Hematopoietic multipotent progenitor cell treated with erythropoietin and hydrocortisone succinate and interleukin-3 and kit ligand, for 17 days (in vitro differentiated cells): ENCODE measurements at places on chromosomes 12 and 14.

DNA sequence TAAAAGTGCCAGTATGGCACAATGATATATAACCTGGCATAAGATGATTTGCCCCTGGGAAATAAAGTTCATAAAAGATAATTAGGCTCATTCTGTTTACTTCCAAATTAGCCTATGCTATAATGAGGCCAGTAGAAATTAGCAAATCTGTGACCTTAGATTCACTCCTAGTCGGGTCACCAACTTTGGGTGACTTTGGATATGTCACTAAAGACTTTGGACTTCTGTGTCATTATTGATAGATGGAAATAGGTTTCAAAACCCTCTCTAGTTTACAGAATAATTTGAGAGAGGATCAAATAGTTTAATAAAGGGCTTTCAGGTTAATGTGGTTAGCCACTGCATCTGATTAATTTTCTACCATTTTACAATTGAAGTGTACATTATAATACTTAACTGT, 1869.3 kb upstream of the FLRT2 start:
- DNase-seq = no peak

- DNase-seq = no peak
These were observed 183.8 kb upstream of the HIF1A start for GRCh38 chr14:61511558-61511948.

GRCh38 chr14:31221266-31221665, 13.7 kb upstream of the HECTD1 start:
- no peak for DNase-seq

DNA sequence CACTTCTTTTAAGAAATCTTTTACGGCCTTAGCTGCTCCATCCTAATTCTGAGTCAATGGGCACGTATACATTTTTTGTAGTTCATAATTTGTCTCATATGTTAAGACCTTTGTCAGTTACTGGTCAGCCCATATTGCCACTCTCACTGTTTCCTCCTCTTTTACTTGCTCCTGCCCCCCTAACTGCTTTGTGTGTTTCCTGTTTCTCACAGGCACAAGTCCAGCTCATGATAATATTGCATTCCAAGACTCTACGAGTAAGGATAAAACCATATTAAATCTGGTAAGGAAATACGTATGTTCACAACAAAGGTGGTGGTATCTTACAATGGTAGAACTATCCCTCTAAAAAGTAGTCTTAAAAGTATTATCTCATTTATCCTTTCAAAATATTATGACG, 111.7 kb downstream of the DNAI7 start:
- no peak for DNase-seq

GRCh38 chr14:105086833-105087307, 21.6 kb upstream of the GPR132 start:
- no peak for DNase-seq

- no peak for DNase-seq
These were observed 283.1 kb downstream of the CACNA1C start for GRCh38 chr12:2335916-2336315.

DNA sequence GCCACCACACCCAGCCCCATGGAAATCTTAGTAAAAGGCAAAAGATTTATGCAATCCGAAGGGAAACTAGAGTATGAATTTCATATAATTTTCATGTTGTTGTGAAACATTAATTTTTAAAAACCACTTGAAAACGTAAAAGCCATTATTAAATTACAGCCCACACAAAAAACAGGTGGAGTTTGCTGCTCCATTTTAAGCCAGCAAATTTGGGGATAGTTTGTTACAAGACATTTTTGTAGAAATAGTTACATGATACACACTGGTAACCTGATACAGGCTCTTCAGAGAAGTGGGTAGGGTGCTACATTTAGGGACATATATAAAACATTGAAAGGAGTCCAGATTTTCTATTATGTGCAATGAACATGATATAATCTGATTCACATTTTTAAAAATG, 17.6 kb downstream of the GNPTAB start:
- no peak for DNase-seq

DNA sequence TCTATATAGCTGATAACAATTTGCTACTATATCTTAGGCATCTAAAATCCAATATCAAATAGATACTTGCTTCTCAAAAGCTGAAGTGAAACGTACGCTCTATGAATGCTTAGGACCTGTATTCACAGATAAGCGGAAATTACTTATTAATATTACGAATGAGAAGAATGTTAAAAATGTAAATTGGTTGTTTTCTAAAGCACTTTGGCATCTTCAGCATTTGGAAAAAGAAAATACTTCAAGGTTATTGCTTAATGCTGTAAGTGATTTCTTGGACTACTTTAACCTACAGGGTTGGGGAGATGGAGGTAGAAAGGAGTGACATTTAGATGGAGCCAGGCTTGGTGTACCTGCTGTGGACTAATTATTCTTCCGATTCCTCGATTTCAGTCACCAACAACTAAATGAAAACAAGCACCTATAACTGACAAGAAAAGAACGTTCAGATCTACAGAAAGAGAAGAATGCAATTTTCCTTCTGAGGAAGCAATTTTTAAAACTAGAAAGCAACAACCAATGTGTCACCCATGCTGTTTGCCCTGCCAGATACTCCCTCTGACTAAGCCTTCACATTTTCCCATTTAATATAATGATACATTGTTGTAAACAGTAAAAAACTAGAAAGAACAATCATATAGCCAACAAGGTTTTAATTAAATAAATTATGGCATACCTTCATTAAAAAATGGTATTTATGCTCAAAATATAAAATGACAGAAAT, 49.3 kb downstream of the SLC25A21 start:
- DNase-seq = no peak

DNA sequence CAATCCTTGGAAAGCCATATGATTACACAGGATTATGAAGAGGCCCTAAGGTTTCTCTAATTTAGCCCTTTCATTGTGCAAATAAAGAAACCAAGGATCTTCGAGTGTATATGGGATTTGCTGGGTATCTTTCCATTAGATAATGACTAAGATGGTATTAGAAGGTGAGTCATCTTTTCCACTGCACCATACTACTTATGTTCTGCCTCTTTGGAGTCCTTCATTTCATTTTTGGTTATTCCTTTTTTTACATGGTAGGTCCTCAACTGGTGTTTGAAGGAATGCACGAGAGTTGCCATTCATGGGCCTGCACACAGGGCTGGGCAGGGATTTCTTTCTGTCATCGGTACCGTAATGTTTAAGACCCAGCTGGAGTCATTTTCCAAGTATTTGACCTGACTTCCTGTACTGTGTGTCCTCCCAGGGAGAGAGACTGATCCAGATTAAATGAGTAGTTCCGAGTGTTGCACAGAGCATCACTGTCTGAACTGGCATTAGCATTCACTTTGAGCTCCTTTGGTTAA, 85.7 kb downstream of the BORCS5 start:
- peak; percentile 19 for DNase-seq

GRCh38 chr14:76088771-76089571, 62.8 kb upstream of the GPATCH2L start:
- no peak for DNase-seq

DNA sequence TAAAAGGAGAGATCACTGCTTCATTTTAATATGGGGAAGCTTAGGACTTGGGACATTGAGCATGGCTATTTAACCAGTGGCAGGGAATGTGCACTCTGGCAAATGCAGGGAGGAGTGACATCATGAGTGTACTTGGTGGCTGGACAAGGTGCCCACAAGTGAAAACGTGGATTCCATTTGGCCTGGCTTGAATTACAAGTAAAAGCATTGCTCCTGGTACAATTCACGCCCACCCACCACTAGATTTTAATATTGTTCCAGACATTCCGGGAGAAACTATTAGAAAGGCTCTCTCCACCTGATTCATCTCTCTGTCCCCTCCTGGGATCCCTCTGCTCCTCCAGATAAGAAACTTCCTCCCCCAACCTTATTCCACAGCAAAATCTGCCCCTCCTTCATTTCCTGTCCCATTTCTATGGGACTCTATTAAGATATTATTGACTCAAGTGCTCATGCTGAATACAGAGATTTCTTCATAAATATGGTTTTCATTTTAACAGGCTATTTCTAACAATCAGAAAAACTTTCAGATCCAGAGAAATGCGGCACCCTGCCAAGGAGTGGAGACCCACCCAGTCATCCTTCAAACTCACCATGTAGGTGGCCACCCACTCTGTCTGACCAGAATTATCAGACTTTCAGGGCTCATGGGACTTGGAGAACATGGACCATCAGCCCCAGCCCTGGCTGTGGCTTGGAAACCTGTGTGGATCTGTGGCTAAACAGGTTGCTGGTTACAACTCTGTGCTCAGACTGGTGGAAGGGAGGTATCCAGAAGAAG, 43.2 kb downstream of the SSPN start:
- no peak for DNase-seq

GRCh38 chr14:24147761-24148428, 597 bp downstream of the RNF31 start:
- DNase-seq = no peak

GRCh38 chr12:68619541-68619940, 8.8 kb downstream of the RAP1B start:
- no peak for DNase-seq

DNA sequence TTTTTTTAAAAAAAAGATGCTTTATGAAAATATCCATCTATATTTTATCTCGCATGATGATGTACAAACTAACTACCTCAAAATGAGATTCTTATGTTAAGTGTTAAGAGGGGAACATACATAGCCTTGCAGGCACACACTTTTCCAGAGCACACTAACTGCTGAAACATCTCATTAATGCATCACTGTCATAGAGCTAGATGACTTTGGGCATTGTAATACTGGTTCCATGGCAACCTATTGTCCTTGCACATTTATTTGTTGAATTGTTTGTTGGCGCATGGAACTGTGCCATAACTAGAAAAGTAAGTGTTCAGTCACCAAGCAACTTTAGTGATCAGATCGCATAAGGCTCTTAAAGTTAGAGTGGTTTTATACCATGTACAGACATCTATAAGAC, 348.3 kb downstream of the GALC start:
- no peak for DNase-seq

- DNase-seq = peak; percentile 19
These were observed 89.2 kb downstream of the KCNK10 start for GRCh38 chr14:88233915-88234314.

DNA sequence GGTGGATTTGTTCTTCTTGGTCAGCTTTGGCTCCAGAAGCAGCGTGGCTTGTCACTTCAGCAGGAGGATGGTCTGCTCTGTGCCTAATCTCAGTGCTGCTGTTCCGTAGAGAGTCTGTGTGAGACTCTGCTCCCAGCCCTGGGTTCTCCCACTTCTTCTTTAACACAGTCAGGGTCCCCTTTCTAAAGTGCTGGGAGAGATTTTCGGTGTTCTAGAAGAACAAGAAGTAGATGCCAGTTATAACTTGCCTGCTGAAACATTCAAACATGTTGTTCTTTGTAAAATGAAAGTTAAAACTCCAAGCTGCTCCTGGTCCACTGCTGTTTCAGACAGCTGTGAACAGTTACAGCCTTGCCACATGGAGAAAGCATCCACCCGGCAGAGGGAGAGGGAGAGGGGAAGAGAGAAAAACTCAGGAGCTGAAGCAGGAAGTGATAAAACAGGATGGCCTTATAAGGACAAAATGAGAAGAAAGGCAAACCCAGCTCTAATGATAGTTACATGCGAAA, 55.2 kb upstream of the CERS5 start:
- DNase-seq = no peak
